NCI-H1092 (cell line): ENCODE measurements at places on chromosomes 2 and 18.

- no peak for DNase-seq
These were observed 13.7 kb downstream of the RUFY4 start for GRCh38 chr2:218082586-218083351.

DNA sequence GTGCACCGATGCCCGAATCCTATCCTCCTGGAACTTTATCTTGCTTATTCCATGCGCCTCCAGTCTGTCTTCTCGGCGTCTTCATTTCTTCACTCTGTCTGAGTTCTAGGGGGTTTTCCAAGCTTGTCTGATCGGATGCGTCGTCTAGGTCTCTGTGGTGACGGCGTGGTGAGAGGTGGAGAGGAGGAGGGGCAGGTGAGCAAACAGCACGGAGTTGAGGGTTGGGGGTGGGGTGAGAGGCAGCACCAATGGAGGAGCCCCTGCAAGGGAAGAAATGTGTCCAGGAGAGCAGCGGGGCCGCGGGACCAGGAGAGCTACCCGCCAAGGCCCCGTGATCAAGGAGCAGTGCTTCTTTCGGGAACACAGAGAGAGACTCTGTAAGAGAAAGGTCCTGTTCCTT, 131.3 kb upstream of the TWIST2 start:
- no peak for DNase-seq

DNA sequence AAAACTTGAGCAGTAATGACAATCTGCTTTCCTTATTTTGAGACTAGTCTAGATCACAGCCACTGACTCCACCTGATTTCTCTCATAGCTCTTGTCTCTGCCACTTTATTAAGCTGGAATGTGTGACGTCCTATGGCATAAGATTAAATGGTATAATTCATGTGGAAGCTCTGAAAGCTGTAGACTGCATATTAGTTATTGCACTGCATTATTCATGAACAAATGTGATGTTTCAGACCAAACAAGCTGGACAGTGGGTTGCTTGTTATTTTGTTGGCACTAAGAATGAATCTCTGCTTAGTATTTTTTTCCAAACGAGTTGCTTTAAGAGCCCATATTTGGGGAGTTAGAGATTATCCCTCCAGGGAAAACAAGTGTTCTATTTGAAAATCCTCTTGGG, 1218.5 kb downstream of the SUCLG1 start:
- no peak for DNase-seq

DNA sequence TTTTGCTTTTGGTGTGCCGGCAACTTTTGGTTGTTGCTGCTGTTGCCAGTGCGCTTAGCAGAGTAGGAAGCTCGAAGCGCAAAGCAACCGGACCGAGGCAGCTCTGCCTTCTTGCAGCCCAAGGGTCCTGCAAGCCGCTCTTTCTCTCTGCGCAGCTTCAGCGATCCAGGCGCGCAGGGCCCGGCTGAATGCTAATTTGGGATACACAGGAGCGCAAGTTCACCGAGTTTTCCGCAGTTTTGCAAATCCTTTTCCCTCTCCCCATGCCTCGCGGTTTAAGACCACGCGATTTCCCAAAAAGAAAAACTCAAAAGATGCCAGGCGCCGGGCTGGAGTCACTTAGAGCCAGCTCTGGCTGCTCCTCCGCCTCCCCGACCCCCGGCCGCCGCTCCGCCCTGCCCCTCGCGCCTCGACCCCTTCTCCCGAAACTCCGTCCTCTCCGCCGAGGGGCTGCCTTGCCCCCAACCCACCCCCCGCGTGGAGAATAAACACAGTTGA, 13.5 kb upstream of the SIX3 start:
- DNase-seq, result no peak

DNA sequence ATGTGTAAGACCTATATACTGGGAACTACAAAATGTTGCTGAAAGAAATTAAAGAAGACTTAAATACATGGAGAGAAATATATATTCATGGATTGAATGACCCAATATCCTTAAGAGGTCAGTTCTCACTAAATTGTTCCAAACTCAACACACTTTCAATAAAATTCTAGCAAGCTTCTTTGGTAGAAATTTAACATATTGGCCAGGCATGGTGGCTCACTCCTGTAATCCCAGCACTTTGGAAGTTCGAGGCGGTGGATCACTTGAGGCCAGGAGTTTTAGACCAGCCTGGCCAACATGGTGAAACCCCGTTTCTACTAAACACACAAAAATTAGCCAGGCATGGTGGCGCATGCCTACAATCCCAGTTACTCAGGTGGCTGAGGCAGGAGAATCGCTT, 33.6 kb upstream of the MYCN start:
- DNase-seq, result no peak

DNA sequence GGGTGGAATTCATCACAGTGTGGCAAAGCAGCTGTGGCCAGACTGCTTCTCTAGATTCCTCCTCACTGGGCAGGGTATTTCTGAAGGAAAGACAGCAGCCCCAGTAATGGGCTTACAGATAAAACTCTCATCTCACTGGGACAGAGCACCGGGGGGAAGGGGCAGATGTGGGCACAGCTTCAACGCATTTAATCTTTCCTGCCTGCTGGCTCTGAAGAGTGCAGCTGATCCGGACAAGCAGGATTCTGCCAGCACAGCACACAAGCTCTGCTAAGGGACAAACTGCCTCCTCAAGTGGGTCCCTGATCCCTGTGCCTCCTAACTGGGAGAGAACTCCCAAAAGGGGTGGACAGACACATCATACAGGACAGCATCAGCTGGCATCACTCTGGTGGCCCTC, 779.9 kb upstream of the CNTNAP5 start:
- no peak for DNase-seq

DNA sequence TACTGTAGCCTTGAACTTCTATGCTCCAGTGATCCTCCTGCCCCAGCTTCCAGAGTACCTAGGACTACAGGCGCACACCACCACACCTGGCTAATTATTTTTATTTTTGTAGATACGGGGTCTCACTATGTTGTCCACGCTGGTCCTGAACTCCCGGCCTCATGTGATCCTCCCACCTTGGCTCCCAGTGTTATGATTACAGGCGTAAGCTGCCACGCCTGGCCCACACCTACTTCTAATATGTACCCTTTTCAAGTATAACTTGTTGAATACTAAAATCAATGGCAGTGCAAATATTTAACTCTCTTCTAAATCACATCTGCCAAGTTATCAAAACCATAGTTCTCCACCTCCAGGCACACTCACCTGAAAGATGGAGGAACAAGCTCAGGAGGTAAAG, 58.7 kb downstream of the ITSN2 start:
- no peak for DNase-seq

DNA sequence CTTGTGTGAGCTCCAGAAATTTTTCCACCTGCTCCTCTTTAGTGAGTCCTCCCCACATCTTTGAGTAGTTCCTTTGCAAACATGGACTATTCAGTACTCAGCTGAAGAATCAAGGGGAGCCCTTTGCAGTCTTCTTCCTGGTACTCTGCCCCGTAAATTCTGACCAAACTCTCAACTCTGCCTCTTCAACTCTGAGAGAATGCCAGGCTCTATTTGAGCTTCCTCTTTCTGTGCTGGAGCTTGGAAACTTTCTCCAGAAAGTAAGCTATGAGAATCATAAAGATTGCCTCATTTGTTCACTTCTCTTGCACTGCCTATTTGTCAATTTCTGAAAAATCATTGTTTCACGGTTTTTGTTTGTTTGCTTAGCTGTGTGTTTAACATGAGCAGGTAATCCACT, 7.4 kb upstream of the STAT4 start:
- no peak for DNase-seq

GRCh38 chr2:110678457-110679336, 834 bp upstream of the BUB1 start:
- DNase-seq, result peak; percentile 18

DNA sequence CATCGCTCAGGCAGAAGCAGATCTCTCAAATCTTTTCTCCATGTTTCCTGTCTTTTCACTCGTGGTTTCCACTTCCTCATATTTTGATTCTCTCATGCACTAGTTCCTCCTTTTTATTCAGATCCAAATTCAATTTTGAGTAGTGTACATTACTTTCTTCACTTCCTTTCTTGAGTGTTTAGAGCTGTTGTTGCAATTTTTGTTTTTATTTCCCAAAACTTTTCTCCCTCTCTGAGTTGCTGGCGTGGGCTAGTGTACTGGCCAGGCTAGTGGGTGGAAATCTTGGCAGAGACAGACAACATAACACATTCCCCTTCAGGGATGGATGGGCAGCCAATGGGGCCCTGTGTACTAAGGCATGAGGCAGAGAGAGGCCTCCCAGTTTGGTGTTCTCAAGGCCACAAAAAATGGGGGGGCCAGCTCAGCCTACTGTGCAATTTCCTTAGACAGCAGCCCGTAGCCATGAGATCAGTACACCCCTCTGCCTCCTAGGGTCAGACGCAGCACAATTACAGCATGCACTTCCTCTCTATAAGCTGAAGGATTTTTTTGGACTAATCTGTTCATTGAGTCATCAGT, 145.1 kb upstream of the PID1 start:
- DNase-seq, result no peak

GRCh38 chr2:100178085-100178788, 35.8 kb upstream of the AFF3 start:
- no peak for DNase-seq

DNA sequence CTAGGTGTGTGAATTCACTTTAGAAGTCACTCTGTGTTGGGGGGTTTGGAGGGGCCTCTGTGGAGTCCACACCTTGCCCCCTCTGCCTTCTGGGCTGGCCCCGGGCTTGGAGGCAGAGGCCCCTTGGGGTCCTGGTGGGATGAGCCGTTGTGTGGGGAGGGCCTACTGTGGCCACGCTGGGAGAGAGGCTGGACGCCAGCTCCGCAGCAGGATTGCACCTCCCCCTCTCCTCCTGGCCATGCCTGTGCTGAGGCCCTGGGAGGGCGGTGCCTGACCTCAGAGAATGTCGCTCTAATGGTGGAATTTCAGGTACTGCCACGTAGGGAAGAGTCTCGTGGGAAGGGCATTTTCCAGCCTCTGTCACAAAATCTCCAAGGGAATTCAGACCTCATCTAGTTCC, 237.0 kb downstream of the ATAD2B start:
- DNase-seq, result no peak

- no peak for DNase-seq
These were observed 70.8 kb upstream of the SMAD7 start for GRCh38 chr18:49021433-49022129.
